Thoracic aorta (tissue), 2 donors: ENCODE measurements at places on chromosomes 1 and 21.

GRCh38 chr1:112788561-112788960 is 73.4 kb upstream of the PPM1J start:
- no peak for DNase-seq

DNA sequence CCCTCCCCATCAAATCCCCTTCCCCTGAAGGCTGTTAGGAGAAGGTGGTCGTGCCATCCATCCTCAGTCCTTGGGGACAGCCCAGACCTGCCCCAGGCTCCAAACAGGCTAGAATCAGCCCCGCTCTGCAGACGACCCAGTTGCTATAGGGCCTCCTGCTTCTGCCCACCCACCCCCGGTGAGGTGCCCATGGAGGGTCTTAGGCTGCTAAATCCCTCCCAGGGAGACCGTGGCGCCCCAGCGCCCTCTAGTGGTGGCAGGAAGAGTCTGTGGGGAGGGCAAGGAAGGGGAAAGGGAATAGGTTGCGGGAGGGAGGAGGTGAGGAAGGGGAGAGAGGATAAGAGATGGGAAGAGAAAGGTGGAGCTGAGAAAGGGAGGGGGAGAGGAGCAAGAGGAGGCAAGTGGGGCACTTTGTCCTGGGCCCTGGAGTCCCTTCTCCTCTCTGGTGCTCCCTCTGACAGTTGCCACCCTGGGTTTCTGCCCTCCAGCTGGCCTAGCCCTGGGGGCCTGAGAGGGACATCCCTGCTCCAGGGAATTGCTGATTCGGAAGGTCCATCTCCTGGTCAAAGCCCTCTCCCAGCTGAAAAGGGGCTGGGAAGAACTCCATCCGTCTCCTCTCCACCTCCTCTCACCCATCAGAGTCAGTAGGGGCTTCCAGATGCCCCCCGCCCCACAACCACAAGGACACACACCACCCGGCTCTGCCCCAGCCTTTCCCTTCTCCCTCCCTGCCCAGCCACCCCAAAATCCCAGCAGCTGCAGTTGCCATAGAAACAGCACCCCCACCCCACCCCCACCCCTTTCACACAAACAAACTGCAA is 55.4 kb downstream of the CAMK2N1 start:
- DNase-seq = no peak

DNA sequence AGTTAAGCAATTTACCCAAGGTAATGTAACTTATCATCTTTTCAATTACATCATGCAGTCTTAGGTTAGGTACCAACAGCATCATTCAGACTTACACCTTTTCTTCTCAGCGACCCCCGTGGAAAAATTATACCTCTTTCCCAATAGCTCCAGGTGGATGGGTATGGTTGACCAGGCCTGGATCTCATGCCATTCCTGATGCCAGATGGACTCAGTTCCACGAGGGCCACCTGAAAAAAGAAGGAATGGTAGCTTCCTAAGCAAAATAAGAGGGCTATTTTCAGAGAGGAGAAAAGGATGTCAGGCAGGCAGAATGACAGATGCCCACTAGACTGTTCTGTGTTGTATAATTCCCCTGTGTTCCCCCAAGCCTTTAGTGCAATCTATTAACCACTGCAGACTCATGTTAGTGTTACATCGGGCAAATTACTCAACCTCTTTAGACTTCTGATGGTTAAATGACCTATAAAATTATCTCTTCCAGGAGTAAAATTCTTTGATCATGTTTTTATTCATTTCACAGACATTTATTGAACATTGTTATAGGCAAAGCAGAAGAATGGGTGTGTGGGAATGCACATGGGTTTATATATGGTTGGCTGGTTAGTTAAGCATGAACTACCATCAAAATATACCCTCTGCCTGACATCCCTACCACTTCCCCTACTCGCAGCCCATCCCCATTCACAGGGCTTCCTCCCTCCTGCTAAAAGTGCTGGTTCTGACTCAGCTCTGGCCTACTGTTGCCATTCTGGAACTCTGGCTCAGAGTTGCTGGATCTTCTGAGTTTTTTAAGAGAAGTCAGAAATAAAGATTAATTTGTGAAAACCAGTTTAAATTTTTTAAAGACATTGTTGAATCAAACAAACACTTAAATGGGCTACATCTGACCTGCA is 10.6 kb upstream of the MYSM1 start:
- no peak for DNase-seq

DNA sequence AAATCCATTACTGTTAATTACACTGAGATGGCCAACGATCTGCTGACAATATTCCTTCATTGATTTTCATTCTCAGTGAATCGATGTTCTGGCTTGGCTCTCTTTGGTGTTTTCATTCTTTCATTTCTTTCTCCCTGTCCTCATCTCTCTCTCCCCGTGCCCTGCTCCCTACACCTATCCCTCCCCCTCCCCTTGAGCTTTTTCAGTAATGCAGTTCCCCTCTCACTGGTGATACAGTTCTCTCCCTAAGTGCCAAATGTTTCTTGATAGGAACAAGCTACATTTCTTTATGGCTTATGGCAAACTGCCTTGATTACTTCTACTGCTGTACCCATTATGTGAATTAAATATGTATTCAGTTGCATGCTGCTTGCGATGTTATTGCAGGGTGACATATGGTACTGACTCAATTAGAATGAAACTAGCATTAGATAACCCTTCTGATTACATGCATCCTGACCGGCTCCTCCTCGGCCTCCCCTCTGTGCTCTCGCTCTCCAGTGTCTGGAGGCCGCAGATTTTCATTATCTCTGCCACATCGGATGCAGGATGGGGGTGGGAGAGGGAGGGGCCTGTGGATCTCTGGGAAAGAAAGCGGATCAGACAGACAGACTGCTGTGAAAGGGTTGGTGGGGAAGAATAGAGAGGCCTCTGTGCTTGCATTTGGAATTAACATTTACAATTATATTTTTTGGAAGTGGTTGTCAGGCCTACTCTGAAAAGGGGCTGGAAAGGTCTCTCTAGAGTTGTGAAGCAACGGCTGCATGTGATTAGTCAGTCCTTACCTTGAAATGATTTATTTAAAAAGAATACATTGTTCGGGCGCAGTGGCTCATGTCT is 130.9 kb downstream of the PBX1 start:
- no peak for DNase-seq

DNA sequence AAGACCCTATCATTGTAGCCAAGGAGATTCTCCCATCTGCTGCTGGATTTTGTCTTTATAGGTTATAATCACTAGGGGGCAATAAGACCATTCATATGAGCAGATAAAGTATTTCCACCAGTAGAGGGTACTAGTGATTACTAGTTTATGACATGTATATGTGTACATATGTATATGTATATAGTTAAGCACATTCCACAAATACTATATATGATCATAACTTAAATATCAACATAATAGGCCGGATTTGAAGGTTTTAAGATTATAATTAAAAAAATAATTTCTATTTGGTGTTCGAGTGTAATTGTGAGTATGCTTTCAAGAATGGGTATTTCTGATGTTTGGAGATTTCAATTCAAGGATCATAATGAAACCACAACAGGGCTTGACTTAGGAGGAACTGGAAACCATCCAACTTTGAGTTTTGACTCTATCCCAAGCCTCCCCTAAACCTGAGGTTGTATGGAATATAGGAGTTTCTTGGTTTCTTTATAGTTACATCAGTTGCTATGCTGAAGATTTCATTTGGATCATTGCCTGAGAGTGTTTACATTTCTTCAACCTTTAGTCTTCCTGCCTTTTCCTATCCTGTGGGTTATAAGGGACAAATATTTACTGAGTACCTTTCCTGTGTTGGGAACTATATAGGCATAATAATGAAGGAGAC is 16.9 kb downstream of the TCEANC2 start:
- DNase-seq = no peak

DNA sequence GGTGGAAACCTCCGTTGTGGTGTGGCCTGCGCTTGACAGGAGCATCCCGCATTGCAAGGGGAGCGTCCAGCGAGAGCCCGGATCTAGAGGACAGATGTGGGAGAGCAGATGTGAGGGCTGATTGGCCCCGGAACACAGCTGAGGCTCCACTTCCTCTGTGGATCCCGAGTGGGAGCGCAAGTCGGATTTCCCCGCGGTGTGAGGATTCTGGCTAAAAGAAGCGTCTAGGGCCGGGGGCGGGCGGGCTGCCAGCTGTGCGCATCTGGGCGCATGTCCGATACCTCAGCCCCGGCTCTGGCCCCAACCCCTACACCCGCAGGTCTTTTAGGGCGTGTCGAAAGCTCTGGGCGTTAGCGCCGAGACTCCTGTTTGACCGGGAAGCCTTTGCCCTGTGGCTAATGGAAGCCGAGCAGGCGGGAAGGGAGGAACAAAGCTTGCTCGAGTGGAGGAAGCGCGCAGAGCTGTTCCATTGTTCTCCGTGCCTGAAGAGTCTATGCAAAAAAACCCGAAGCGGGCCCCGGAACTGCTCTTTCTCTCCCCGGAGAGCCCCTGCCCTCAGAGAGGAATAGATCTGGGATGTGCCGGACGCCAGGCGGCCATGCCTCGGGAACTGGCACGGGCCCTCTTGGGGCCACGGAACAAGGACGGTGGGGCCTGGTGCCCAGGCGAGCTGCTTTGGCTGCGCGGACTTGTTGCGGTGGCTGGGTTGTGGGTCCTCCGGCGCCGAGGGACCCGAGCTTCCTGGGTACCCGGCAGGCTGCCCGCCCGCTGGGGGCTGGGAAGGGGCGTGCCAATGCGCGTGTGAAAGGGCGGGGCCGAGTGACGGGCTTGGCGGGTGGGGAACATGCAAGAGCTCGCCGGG is 111.1 kb downstream of the NAV1 start:
- DNase-seq = peak; percentile 42

GRCh38 chr1:201882665-201883132 is 6.0 kb upstream of the SHISA4 start:
- DNase-seq = no peak

- DNase-seq = no peak
These were observed 7.9 kb upstream of the ADORA3 start for GRCh38 chr1:111511370-111511769.

DNA sequence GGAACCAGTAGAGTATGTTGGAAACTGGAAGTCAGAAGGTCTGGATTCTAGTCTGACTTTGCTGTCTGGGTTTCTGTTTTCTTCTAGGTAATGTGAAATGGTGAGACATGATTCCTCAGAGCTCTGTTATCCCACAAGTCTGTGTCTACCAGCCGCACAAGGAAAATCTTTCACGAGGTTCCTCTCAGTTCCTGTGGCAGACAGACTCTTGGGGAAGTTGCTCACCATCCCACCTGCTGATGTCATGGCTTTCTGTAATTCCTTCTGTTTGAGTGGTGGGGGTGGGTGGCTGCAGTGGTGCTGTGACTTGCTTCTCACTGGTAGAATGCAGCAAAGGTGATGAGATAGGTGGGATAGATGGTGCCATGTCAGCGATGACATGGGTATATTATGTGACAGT is 17.1 kb upstream of the SCMH1 start:
- DNase-seq = no peak

- no peak for DNase-seq
These were observed 775 bp upstream of the TMEM63A start for GRCh38 chr1:225882694-225883615.

DNA sequence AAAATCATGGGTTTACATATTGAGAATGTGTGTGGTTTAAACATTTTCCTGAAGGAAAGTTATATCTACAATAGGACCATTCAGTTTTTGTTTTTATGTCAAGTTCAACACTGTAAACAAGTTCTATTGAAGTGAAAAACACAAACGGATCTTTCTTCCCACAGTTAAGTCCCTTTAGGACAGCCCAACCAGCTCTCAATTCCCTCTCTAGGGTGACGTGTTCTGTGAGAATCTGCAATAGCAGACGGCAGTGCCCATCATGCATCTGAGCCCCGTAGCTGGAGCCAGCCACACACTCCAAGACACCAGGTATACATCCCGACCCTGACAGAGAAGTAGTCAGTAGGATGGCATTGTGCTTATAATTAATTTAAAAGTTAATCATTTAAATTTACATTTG is 26.3 kb upstream of the IVNS1ABP start:
- DNase-seq = no peak

DNA sequence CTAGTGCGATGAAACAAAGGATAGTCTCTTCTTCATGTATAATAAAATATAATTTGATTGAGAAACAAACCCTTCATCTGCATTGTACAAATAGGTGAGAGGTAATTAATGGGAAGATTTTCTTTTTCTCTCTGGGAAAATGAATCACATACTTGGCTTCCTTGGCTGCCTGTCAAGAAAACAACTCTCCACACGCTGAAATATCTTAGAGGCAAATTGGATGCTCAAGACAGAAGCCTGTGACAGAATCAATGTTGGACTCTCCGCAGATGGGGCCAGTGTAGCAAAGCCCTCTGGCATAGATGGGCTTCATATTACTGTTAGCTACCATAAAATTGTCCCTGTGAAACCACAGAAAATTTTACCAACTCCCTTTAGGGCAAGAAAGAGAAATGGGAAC is 186.6 kb downstream of the GRIK1 start:
- DNase-seq = no peak

GRCh38 chr1:45723248-45723930 is 27.1 kb downstream of the IPP start:
- no peak for DNase-seq

DNA sequence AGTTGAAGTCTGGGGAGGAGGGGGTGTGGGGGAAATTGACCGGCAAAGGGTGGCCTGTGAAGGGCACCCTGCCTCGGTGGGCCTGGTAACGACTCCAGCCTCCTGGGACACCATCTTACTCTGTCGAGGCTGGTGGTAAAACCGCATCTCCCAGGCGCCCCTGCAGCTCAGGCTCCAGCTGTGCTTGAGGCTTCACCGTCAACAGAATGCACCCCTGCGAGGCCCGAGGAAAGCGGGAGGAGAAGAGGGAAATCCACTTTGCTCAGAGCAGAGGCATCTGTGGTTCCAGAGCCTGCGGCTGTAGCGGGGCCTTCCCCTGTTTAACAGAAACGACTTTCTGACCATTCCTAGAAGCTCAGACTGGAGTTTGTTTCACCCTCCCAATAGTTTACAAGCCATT is 165.6 kb downstream of the NPHP4 start:
- DNase-seq = no peak

DNA sequence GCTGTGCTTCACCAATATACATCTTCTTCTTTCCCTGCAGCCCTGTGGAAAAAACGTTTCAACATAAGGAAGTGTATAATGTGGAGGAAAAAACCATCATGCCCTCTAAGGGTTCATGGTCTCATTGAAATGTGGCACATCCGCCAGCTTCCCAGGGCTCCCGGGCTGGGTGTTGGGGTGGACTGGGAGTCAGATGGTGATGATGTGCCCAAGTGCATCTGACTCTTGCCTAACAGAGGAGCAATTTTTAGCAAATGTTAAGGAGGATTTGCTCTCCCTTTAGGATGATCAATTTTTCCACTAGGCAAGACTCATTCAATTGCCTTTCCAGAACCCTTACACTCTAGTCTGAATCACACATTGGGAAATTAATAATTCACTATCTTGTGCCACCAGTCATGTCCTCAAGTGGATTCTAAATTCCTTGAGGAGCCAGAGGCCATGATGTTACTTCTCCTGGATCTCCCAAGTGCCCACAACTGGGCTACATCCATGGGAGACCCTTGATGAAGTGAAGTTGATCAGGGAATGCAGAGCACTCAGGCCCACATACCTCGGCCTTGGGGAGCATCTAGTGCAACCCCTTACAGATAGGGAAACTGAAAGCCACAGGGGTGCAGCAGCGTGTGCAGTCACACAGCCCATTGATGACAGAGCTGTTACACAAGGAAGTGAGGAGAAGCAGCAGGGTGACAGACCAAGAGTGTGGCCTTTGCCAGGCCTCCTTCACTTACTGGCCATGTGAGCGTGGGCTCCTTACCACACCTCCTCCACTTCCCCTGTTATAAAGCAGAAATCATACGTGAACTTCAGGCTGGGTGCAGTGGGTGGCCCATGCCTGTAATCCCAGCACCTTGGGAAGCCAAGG is 100.0 kb upstream of the SLC44A3 start:
- no peak for DNase-seq
